ENCODE measurements at places on chromosomes 16 and 17.

- no peak for DNase-seq
Measured at GRCh38 chr17:76645481-76645880, 1.9 kb upstream of the ST6GALNAC1 start.

DNA sequence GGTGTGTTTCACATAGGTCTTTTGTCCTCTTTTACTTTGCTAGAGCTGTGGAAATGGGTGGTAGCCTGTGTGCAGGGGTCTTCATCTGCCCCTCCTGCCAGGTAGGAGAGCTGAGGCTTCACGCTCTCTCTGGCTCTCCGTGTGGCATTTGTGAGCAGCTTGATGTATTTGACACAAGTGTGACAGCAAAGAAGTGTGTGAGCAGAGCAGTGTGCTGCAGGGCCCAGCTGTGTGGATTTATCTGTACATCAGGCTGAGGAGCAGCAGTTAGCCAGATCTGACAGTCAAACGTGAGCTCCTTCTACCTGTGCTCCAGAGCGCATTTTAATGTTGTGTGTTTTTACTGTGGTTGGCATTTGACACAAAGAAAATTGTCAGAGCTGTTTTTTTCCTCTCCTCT, 101.8 kb downstream of the FTO start:
- DNase-seq = no peak

DNA sequence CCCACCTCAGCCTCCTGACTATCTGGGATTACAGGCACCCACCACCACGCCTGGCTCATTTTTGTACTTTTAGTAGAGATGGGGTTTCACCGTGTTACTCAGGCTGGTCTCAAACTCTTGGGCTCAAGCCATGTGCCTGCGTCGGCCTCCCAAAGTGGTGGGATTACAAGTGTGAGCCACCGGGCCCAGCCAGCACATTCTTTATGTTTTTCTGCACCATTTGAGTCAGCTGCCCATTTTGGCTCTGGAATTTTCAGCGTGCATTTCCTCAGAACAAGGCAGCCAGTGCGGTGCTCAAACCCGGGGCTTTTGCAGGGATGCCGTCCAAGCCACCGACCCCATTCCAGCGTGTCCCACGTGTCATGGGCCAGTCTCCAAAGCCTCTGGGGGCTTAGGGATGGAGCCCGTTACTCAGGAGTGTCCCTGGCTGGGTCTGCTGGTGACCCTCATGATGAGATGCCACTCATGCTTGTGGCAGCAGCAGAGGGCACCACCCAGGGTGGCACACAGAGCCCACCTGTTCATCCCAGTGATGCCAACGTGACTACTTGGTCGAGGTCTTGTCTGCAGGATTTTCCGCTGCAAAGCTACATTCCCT, 3.7 kb upstream of the RAB40C start:
- no peak for DNase-seq

DNA sequence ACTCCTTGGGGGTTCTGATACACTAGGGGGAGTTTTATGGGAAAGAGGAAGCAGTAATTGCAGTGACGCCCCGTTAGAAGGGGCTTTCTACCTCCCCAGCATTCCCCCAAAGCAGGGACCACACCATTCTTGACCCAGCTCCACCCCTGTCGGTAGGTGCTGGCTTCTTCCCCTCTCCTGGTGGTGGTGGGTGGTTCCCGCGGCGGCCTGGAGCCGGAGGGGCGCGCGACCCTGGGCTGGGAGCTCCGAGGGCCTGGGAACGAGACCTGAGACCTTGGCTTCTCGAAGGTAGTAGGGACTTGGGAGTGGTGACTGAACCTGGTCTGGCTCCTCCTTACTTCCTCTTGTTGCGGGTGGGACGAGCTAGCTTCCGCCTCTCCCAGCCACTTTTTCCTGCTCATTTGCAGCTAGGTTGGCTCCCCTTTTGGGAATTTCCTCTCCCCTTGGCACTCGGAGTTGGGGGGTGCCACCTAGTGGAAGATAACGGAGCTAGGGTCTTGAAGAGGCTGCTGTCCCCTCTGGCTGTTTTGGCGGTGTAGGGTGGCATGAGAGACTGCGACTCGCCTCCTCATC, 438 bp downstream of the GRN start:
- DNase-seq = peak; percentile 59

DNA sequence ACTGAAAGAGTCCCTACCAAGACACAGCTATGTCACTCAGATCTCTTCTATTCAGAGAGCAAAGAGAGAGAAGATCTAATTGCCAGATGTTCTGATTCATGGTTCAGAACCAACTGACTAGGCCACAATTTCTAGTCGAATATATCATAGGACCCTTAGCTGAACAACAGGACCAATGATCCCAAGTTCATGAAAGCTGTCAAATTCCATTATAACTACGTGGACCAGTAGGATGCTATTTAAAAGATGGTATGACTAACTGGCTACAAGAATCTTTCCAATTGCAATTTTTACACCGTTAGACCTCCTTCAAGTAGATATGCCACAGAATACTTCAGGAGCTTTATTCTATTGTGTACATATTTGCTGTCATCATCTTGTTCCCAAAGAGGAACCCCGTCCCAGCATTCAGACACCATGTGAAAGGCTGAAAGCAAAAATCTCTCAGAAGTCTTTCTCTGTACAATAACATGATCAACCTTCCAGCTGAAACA, 26.0 kb downstream of the DCUN1D3 start:
- no peak for DNase-seq

- no peak for DNase-seq
Measured at GRCh38 chr17:41982026-41982760, 15.6 kb downstream of the CNP start.
